ENCODE measurements at places on chromosomes 12 and 14.

GRCh38 chr14:100019156-100019744 lies 46.0 kb upstream of the EVL start:
- DNase-seq: no peak

DNA sequence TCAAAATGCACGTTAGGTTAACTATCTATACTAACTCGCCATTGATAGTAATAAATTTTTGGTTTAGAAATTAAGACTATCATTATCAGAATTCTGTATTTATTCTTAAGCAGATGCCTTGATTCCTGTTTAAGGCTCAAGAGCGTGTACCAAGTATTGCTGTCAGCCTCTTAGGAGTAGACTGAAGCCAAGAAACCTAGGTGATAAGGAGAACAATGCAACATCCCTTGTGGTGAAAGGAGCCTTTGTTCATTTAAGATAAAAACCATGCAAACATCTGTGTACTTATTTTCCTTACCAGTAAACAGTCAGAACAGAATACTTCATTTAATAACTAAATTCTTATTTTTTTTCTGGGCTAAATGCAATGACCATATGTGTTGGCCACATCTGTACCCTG lies 109.4 kb upstream of the NOVA1 start:
- DNase-seq: peak; percentile 44

GRCh38 chr14:60805841-60806430 lies 71.4 kb downstream of the MNAT1 start:
- peak; percentile 81 for DNase-seq

DNA sequence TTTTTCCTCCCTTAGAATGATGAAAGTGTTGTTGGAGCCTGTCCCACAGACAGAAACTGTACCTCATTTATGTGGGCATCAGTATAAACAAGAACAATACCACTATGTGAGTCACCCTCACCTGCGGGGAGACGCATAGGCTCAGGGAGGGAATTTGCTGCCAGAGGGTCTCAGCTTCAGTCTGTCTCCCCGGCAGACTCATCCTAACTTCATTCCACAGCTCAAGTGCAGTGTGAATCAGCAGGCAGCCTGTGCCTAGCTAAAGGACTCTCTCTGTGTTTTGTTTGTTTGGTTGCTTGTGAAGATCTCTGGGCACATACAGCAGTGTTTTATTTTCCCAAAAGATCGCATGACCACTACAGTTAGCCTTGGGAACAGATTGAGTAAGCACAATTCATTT lies 98.9 kb downstream of the PRKCH start:
- no peak for DNase-seq

- no peak for DNase-seq
Measured at GRCh38 chr12:124629117-124629516, 61.7 kb upstream of the NCOR2 start.

DNA sequence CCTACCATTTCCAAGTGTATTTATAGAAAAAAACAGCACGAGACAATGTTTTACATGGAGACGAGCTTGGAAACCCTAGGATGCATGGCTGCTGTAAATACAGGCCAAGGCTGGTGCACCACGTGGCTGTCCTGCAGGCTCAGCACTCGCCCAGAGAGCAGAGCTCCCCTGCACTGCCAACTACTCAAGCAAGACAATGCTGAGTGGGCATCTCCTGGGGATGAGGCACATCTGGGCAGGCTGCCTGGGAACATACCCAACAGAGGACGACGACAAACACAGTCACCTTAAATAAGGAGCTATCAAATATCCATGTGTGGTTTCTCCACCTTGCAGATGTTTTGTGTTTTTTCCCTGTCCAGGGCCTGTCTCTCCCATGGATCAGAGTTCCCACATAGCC lies 128.3 kb upstream of the PRMT8 start:
- no peak for DNase-seq

DNA sequence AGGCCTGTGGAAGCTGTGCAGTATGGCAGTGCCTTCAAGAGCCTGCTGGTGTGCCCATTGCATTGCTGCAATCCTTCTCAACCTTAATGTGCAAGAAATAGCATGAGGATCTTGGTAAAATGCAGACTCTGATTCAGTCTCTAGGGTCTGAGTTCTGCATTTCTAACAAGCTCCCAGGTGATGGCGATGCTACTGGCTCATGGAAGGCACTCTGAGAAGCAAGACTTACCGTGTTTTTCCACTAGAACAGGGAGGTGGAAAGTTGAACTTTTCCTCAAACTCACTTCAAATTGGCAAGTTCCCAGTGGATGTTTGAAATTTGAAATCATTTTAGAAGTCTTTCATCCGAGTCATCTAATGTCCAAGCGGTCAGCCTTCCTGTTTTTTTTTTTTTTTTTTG lies 55.5 kb downstream of the MYRFL start:
- DNase-seq: peak; percentile 34

- peak; percentile 63 for DNase-seq
Measured at GRCh38 chr14:67358924-67359774, 455 bp downstream of the ATP6V1D start.

- DNase-seq: peak; percentile 50
Measured at GRCh38 chr12:102527171-102527720, 46.9 kb upstream of the IGF1 start.

- DNase-seq: no peak
Measured at GRCh38 chr12:38547586-38547985, 231.0 kb downstream of the ALG10B start.

GRCh38 chr12:53939141-53940108 lies 794 bp downstream of the HOXC13 start:
- DNase-seq: peak; percentile 31

GRCh38 chr12:127487031-127487430 lies 779.9 kb upstream of the TMEM132C start:
- no peak for DNase-seq

DNA sequence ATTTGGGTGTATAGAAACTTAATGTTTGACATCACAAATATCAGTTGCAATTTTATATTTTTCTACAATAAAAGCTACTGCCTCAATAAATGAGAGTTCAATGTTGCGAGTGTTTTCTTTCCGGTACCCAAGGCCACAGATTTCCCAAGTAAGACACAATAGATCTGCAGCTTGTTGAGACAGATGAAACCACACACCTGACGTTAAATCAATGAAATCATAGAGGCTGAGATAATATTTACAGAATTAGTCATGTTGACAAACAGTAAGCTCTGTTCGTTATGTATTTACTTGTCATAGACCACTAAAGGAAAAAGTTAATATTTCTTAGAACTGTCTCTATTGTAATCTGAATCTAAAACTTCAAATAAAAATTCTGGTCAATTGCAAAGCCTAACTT lies 49.2 kb upstream of the PTHLH start:
- no peak for DNase-seq

GRCh38 chr12:123069436-123070266 lies 81.2 kb downstream of the PITPNM2 start:
- DNase-seq: no peak

GRCh38 chr14:54488318-54488645 lies 498 bp downstream of the GMFB start:
- peak; percentile 25 for DNase-seq
